Hypothalamus (tissue), 51 donors: ENCODE measurements at places on chromosomes 2 and 18.

DNA sequence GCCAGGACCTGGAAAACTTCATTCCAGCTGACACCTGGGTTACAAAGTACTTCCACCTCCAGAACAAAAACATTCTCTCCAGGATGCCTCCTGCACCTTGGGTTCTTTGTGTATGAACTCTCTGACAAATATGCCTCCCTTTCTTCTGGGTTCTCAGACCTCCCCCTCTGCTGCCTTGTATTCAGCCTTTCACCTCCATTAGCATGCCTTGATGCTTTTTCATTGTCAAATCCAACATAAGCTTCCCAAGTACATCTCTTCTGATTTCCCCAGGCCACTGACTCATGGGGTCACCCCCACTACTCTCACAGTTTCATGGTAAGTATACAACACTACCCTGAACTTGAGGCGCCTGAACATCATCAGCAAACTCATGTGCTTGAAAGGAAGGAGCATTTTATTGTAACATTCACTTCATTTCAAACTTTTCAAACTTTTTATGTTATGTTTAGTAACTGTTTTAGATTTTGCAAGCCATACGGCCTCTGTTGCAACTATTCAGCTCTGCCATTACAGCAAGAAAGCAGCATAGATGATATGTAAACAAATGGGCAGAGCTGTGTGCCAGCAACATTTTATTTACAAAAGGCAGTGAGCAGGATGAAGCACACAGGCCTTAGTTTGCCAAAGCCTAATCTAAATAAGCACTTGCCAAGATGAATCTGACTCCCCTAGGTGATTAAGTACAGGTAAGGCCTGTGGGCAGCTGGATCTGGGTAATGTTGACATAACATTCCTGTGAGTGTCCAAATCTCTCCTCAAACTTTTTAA is 32.5 kb upstream of the MRPS9 start:
- no peak for DNase-seq

GRCh38 chr2:42102591-42103450 is 55.0 kb downstream of the PKDCC start:
- DNase-seq, result no peak

DNA sequence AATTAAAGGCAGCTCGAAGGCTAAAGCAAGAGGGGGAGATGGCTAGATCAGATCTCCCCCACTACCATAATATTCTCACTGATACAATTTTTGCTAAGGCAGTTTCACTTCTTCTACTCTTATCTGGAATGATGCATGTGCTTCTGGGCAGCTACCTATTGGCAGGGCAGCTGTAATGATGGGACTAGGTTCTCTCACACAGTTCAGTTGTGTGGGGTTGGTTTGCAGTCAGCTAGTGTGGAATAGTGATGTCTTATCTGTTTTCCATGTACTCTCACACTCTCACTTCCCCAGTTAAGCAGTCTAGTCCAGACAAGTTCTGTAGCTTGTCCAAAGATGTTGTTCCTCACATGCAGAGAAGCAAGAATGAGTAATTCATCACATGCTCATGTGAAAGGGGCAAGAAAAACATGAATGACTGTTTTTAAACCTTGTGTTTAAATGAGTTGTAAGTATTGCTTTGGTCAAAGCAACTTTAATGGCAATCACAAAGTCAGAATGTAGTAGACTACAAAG is 836.1 kb downstream of the CBLN2 start:
- no peak for DNase-seq

GRCh38 chr2:126879348-126880298 is 19.1 kb upstream of the TEX51 start:
- no peak for DNase-seq

DNA sequence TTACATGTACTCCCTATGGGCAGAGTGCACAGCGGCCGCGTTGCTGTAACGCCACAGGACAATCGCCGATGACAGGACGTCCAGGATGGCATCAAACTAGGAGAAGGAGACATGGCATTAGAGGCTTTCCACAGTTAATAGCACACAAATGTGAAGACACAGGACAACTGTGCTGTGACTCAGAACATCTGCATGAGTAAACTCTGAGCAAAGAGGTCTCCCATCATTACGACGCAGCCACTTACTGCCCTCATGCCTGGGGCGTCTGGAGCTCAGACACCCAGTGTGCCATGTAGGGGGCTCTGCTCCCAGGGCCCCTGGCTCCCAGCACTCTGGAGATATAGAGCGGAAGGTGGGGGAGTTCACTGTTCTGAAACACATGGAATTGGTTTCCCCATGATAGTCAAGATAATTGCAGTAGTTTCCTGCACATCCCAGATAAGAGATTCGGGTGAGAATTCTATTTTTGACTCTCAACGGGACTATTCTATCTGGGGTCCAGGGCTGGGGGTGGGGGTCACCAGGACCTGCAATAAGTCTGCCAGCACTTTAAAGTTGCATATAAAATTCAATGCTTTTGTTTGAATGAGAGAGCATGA is 168.1 kb downstream of the TMEM163 start:
- DNase-seq, result no peak

DNA sequence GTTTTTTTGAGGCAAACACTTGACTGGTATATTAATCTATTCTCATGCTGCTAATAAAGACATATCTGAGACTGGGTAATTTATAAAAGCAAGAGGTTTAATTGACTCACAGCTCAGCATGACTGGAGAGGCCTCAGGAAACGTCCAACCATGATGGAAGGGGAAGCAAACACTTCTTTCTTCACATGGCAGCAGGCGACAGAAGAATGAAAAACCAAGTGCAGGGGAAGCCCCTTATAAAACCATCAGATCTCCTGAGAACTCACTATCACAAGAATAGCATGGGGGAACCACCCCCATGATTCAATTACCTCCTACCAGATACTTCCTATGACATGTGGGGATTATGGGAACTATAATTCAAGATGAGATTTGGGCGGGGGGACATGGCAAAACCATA is 136.2 kb upstream of the MAPRE2 start:
- no peak for DNase-seq

- no peak for DNase-seq
Observed at GRCh38 chr2:16085073-16085472, 144.7 kb downstream of the MYCN start.

GRCh38 chr18:72742002-72742401 is 125.8 kb downstream of the NETO1 start:
- DNase-seq, result no peak

- DNase-seq, result no peak
Observed at GRCh38 chr2:9831670-9832069, 11.6 kb upstream of the TAF1B start.

- DNase-seq, result no peak
Observed at GRCh38 chr2:33240178-33240577, 236.3 kb upstream of the RASGRP3 start.

DNA sequence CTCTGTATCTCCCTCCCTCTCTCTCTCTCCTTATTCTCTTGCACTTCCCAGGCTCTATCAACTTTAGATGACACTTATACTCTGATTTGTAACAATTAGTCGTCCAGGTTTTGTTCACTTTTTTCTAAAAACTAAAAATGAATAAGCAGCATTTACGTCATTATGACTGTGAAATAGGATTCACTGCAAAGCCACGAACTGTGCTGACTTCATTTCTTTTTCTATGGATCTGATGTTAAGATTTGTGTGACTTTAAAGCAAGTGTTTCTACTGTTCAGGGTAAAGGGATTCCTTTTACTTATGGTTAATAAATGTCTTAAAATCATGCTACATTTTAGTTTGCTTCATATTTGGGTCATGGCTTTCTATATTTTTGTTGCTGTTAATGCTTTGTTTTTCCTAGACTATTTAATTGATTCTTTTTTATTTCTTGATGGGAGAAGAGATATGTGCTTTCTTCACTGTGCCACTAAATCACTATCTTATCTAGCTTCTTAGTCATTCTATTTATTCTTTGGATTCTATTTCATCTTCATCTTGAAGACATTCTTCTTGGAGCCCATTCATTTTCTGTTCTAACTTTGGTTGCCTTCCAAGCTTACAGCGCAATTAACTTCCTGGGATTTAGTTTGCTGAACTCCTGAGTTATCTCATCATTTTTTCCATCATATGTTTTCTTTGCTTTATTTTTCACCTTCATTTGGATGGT is 480.4 kb upstream of the TRIB2 start:
- no peak for DNase-seq

GRCh38 chr2:83991992-83992391 is 467.1 kb downstream of the SUCLG1 start:
- no peak for DNase-seq

GRCh38 chr18:317618-318017 is 49.8 kb upstream of the THOC1 start:
- no peak for DNase-seq

DNA sequence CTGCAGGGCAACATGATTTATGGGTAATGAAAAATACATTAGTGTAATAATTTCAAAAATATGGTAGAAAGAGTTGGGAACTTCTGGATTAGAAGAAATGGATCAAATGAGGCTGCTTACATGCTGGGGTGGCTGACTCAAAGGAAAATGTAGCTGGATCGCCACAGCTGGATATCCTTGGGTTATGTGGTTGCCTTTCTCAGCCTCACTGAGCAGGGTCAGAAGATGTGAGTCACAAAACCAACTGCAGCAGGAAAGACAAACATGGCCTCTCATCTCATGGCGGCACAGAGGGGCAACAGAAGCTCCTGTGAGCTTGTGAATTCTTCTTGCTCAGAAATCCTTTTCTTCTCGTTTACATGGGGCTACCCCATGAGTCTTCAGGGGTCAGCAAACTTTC is 317.1 kb upstream of the SPRED2 start:
- no peak for DNase-seq

DNA sequence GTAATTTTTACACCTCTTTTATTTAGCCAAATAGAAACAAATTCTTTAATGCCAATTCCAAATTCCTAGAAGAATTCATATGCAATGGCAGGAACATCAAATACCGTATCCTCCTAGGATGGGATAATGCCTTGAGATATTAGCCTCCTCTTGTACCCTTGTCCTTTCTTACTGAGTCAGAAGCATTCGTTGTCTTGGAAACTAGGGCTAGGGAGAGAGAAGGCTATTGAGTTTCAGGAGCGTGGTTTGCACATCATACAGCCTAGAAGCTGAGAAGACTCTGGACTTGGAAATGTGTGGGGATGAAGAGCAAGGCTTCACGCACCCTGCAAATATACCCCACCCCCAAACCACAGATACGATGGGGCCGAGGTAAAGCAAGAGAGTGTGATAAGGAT is 300.7 kb downstream of the SP3 start:
- no peak for DNase-seq

GRCh38 chr2:96117701-96118588 is 1.6 kb upstream of the ADRA2B start:
- DNase-seq, result no peak

DNA sequence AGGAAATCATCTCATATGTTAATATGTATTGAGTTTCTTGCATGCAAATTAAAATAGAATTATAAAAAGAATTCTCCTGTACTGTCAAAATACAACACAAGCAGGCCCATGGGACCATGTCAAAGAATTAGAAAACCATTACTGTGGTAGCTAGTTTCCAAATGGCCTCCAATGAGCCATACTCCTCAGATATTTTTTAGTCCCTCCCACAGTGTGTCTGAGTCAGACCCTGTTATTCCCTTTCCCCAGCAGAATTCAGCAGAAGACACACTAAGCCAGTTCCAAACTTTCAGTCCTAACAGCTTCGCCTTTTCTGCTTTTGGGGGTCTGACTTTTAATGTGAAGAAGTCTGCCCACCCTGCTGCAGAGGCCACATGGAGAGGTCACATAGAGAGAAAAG is 86.7 kb downstream of the FIGN start:
- DNase-seq, result no peak

GRCh38 chr2:160752475-160753330 is 259.1 kb upstream of the RBMS1 start:
- DNase-seq, result no peak

DNA sequence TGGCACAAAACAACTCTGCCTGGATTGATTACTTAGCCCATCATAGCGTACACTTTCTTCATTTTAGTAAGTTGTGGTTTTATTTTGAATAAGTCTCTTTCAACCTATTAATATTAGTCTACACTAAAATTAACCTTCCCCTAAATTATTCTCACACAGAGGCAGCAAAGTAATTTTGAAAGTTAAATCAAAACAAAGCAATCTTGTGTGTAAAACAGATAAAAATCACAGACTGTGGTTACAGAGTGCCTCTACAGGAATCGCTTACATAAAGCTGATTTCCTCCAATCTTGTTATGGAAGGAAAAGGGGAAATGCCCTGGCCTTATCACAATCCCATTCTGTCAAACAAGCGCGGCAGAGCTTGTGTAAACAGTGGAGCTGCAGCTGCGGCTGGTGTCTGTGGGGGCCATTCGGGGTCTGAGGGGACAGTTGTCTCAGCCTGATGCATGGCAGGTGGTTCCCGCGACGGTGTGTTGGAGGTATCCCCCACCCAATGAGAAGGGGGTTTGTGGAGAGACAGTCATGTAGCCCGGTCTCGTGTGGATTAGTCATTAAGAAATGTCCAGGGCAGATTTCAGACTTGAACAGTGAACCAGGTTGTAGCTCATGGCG is 42.1 kb downstream of the BCL2L11 start:
- no peak for DNase-seq

DNA sequence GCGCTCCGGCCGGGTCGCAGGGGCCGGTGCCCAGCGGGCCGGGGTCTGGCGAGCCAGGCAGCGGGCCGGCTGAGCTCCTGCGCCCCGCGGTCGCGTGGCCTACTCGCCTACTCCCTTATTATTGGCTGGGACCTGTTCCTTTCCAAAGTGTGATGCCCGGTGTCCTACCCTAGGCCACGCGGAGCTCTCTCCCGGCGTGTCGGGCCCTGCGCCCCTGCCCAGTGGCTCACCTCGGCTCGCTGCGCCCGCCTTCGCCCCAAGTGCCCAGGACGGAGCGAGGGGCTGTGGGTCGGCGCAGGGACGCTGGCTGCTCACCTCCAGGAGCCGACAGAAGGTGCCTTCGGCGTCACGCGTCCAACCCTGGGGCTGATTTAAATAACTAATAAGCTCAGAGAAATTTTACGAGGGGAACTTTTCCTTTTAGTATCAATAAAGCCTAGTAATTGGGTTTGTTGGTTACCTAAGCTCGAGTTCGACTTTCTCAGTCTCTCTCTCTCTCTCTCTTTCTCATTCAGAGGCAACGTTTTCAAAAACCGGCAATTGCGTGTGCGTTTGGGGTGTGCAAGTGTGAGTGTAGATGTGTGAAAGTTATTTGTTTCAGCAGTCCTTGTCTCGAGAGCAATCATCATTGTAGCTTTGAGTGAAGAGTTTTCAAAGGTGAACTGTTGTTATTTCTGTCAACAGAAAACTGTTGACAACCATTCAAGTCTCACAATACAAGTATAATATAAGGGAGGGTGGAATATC is 7.0 kb upstream of the SATB2 start:
- DNase-seq, result no peak

GRCh38 chr2:161486111-161486510 is 70.0 kb downstream of the TBR1 start:
- DNase-seq, result no peak

DNA sequence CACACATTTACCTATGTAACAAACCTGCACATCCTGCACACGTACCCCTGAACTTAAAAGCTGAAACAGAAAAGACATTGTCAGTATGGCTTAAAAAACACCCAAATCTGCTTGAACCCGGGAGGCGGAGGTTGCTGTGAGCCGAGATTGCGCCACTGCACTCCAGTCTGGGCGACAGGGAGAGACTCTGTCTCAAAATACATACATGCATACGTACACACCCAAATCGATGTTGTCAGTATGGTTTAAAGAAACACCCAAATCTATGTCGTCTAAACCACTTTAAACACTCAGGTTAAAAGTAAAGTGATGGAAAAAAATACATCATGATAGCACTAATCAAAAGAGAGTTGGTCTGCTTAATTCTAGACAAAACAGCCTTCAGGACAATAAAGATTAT is 257.5 kb downstream of the RPRM start:
- no peak for DNase-seq
